ENCODE measurements at places on chromosomes 5 and 9.

GRCh38 chr5:56807679-56808078 is 7.7 kb upstream of the MAP3K1 start:
- no peak for DNase-seq

DNA sequence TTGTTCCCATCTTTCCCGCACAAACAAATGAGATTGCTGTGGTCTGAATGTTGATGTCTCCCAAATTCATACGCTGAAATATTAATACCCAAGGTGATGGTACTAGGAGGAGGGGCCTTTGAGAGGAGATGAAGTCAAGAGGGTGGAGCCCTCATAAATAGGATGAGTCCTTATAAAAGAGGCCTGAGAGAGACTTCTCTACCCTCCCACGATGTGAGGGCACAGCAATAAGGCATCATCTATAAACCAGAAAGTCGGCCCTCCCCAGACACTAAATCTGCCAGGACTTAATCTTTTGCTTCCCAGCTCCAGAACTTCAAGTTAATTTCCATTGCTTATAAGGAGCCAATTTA is 170.4 kb downstream of the CTNND2 start:
- DNase-seq = no peak

GRCh38 chr5:143442385-143442784 is 38.9 kb upstream of the NR3C1 start:
- no peak for DNase-seq

DNA sequence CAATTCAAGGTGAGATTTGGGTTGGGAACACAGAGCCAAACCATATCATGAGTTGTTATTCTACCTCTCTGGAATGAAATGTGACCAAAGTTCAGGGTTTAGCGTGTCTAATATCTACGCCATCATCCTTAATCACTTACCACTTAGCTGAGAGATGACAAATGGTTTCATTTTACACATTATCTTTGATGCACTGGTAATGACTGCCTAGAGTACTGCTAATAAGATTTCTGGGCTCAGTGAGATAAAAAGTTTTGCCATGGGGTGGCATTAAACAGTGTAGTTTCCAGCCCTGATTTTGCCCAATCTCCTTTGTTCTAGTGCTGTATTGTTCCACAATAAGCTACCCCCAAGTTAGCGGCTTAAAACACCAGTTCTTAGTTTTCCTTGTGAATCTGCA is 367.2 kb downstream of the MLLT3 start:
- DNase-seq = no peak

GRCh38 chr9:85995599-85995998 is 54.7 kb downstream of the NAA35 start:
- no peak for DNase-seq

Measured in activated CD4-positive, alpha-beta T cell treated with anti-CD3 and anti-CD28 coated beads, Interleukin-2, amount 50 U/mL, for 48 hours (primary cell).